NCI-H1436 (cell line): ENCODE measurements at places on chromosomes 16 and 17.

- no peak for DNase-seq
Measured at GRCh38 chr17:65467156-65467555, 94.3 kb downstream of the AXIN2 start.

DNA sequence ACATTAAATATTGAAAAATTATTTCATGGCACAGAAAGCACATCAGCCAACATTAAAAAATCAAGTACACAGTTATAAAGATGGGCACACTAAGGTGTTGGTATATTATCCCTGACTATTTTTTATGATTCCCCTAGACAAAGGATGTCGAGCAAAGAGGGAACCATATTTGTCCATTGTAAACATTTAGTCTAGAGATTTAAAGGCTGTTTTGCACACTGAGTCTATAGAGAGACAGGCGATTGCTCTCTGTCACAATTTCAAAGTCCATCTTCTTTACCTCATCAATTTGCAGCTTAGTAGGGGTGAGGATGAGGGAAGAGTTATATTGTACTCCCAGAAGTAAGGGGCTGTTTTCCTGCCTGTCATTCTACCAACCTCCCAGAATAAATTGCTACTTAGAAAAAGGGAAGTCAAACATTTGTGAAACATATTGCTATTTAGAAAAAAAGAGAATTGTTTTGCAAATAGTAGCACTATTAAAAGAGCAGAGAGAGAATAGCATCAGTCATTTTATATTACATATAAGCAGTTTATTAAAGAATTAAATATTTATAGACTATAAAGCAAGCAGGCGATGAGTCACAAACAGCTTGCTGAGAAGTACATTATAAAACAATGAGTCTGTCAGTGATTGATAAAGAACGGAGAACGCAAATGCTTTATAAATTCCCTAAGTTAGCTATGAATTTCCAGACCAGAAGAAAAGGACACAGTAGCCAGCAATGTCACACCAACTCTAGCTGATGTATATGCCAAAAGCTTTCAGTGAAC is 270.6 kb upstream of the PMFBP1 start:
- no peak for DNase-seq

DNA sequence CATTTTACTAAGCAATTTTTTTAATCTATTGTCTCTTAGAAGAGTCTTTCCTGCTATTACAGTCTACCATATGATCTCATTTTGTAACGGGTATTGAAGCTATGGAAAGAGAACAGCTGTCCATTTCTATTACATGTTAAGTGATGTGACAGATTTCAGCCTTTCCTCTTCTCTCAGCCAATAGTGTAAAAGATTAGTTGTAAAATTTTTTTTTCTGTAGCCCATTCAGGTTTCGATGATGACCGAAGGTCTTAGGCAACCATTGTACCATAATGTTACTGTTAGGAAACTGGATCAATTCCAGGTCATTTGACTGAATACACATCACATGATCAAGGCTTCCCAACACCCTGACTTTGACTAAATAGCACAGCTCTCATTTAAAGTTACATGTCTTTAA is 147.6 kb upstream of the HLF start:
- DNase-seq = no peak

DNA sequence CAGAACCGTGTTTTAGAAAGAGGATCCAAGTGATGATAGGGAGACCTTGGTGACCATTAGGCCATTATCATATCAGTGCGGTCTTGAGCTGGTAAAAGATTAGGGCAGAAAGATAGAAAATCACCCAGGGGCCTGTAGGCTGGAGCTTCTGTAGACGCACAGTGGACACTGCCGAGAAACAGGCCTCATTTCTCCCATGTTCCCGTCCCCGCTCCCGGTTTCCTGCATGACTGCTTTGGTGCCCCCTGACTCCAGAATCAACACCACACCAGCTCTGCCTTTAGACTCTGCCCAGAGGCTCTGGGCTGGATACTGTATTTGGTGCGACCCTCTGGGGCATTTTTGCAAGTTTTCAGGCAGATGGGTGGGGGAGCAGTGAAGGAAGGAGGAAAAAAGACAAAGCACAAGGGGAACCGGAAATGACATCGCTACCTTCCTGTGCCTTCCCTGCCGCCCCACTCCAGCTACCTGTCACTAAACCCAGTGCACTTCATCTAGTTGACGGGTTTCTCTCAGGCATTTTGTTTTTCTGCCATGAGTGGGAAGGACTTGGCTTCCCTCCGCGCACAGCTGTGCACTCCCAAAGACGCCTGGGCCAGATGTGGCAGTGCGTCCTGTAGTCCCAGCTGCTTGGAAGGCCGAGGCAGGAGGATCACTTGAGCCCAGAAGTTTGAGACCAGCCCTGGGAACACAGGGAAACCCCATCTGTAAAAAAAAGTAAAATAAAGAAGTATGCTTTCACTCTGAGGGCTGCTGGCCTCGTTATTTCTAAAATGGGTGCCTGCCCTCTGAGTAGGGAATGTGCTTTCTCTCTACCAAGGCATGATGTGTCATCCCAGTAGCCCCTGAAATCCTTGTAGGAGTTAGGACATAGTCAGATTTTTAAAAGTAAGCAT is 214.1 kb downstream of the RPTOR start:
- DNase-seq = no peak

GRCh38 chr17:43170140-43170765 is 761 bp upstream of the NBR1 start:
- peak; percentile 97 for DNase-seq

DNA sequence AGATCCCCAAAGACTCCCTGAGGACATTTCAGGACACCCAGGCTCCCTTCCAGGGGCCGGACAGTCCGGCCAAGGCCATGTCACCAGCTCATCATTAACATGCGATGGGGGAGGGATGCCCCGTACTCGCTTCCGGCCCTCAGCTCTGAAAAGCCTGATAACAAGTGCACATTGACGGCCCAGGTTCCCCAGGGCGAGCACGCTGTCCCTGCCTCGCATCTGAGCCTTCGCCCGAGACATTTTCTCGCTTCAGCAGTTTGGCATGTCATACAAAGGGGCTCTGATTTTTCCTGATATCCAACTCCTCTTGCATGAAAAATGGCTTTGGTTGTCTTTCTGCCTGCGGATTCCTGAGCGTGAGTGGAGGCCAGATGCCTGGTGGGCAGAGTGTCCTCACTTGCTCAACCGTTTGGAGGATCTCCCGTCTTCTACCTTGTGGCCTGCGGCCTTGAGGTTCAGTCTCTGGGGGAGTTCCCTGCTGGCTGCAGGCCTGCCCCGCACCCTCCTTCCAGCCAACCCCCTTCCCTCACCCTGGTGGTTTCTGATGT is 14.1 kb downstream of the CACNG4 start:
- no peak for DNase-seq

- DNase-seq = no peak
Measured at GRCh38 chr16:9235867-9236266, 144.4 kb downstream of the HAPSTR1 start.

DNA sequence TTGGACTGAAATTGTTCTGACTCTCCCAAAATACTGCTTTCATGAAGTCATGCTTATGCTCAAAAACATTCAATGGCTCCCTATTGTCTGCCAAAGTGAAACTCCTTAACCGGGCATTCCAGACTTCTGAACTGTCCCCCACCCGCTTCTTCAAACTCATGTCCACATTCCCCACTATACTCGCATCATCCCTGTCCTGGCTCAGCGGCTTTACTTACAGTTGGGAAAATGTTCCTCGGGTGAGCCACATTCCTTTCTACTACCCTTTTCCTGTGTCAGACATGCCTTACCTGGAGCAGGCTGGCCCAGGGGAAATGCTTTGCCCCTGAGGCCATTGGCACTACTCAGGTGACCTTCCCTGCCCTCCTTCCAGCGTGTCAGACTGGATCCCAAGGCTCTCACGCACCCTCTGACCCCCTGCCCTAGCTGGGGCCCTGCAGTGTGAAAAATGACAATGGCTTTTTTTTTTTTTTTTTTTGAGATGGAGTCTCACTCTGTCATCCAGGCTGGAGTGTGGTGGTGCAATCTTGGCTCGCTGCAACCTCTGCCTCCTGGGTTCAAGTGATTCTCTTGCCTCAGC is 5.3 kb downstream of the CYGB start:
- no peak for DNase-seq

DNA sequence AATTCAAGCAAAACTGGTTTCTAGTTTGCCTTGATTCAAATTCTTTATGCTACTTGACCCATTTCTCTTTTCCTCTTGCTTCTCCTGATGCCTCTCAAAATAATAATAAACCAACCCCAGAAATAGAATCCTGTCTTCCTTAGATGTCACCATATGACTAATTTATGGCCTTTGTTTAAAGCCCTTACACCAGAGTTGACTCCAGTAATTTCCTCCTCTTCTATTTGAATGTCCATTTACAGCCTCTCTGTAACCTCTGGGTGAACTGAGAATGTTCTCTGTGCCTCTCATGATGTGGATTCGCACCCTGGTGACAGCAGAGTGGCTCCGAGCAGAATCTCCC is 31.5 kb downstream of the ZFHX3 start:
- no peak for DNase-seq

- DNase-seq = no peak
Measured at GRCh38 chr16:60091071-60091470, 1357.0 kb upstream of the GOT2 start.

DNA sequence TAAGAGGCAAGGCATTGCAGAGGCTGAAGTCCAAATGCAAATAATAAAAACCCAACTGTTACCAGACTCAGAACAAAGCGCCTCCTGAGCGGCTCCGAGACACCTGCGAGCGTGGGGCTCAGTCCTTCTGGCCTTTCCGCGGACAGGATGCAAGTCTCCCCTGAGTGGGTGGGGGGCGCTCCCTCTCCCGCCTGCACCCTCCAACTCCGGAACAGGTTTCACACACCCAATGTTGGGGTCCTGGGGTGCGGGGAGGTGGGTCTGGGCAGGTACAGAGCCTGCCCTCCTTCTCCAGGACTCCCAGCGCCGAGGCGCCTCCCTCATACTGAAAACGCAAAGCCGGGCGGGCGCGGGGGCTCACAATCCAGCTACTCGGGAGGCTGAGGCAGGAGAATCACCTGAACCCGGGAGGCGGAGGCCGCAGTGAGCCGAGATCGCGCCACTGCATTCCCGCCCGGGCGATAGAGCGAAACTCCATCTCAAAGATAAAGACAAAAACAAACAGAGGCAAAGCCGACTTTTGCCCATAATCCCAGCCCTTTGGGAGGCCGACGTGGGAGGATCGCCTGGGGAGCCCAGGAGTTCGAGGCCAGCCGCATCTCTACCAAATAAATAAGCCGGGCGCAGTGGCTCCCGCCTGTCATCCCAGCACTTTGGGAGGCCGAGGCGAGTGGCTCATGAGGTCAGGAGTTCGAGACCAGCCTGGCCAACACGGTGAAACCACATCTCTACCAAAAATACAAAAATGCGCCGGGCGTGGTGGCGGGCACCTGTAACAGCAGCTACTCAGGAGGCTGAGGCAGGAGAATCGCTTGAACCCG is 893 bp downstream of the GINS2 start:
- no peak for DNase-seq

GRCh38 chr17:47862621-47863440 is 11.9 kb upstream of the SP6 start:
- no peak for DNase-seq

GRCh38 chr16:65318590-65319257 is 196.9 kb upstream of the CDH11 start:
- no peak for DNase-seq

DNA sequence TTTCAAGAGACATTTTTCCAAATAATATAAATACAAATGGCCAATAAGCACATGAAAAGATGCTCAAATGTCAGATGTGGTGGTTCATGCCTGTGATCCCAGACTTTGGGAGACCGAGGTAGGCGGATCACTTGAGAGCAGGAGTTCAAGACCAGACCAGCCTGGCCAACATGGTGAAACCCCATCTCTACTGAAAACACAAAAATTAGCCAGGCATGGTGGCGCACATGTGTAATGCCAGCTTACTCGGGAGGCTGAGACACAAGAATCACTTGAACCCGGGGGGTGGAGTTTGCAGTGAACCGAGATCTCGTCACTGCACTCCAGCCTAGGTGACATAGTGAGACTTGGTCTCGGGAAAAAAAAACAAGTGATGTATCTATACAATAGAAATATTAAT is 2.9 kb upstream of the GALK1 start:
- no peak for DNase-seq

GRCh38 chr17:37562016-37562745 is 47.0 kb downstream of the SYNRG start:
- DNase-seq = no peak

DNA sequence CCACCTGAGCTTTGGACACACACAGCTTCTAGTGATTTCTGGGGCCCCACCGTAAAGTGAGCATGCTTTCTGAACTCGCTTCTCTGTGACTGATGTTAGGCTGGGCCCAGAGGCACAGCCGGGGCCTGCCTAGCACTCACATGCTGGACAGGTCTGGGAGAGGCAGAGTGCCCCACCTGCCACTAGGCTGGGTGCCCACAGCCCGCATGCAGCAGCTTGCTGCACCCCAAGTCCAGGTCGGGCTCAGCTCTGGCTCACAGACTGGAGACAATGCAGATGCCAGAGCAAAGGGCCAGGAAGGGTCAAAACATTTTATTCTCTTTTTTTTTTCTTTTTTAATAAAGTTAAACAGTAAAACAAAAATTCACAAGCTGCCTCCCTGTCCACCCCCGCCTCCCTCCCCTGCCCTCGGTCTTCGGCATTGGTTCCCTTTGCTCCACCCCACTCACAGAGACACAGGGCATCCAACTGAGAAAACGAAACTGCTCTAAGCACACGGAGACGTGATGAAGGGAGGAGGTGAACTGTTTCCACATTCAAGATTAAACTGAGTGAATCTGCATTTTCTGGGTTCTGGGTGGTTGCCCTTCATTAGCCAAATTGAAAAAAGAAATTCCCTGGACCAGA is 9.7 kb downstream of the CNP start:
- DNase-seq = no peak

GRCh38 chr17:1491443-1492248 is 840 bp downstream of the MYO1C start:
- DNase-seq = peak; percentile 8

- DNase-seq = no peak
Measured at GRCh38 chr17:55760643-55761355, 9.9 kb downstream of the PCTP start.

DNA sequence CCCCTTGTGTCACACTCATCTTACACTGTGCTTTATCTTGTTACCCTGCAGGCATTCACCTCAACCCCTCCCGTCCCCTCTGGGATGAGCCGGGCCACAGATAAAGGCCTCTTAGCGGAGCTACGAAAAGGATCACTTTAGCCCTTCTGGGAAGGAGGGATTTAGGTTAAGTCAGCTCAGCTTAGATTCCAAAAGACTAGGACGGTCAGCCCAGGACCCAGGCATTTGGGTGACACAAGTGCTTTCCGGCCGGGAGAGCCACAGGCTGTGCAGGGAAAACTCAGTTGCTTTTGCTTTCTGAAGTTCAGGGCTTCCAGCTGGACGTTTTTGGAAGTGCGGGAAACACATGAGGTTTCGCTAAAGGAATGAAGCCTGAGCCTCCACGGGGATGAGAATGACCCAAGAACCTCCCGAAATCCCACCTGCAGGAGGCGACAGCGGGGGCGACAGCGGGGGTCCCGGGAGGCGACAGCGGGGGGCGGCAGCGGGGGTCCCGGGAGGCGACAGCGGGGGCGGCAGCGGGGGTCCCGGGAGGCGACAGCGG is 11.6 kb upstream of the METRNL start:
- no peak for DNase-seq
